ENCODE measurements at places on chromosomes 5 and 9.
A peak's percentile ranks its signal among the peaks of the same experiment; 100 is the strongest.

DNA sequence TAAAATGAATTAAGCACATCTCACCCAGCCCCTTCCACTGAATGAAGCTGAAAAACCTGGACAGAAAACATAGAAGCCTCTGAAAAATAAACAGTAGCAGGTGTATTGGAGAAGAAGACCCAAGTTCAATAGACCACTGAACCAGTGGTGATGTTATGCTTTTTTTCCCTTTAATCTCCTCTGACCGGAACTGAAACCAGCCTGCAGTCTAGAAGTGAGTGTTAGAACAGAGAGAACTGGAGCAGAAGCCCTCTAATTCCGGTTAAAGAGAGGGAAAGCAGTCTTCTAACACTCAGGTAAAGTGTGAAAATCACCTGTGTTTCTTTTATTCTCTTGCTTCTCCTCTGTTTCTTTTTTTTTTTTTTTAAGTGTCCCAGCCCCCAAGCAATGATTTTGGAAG lies 83.5 kb upstream of the CCL21 start:
- DNase-seq, result no peak

- DNase-seq, result no peak
Observed at GRCh38 chr9:123389070-123389469, 33.1 kb downstream of the CRB2 start.

- no peak for DNase-seq
Observed at GRCh38 chr5:38479315-38479904, 77.0 kb downstream of the LIFR start.

- DNase-seq, result no peak
Observed at GRCh38 chr5:9716838-9717281, 86.7 kb upstream of the TAS2R1 start.

- DNase-seq, result no peak
Observed at GRCh38 chr9:135076143-135076875, 11.2 kb upstream of the OLFM1 start.

GRCh38 chr9:131478911-131479310 lies 23.8 kb upstream of the POMT1 start:
- no peak for DNase-seq

DNA sequence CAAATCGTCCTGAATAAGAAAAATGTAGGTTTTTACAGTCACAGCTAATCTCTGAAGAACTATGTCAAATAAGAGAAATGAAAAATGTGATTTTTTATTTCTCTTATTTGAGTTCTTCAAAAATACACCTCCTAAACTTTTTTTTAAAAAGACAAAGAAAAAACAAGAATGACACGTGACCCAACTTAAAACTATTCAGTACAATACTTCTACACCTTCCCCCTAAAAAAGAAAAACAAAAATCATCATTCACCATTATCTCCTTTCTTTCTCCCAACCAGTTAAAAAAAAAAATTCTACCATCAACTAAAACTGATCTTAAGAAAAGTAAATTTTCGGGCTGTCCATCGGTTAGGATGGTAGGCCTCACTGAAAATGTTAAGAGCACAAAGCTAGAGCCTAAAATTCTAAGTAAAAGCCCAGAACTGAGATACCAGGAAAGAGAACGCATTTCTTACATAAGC lies 2.1 kb downstream of the RNF145 start:
- DNase-seq, result no peak

GRCh38 chr9:126506361-126507317 lies 107.1 kb upstream of the LMX1B start:
- no peak for DNase-seq

GRCh38 chr9:100317706-100318105 lies 35.0 kb downstream of the TEX10 start:
- DNase-seq, result no peak

GRCh38 chr9:132415181-132415580 lies 5.2 kb downstream of the CFAP77 start:
- DNase-seq, result no peak

DNA sequence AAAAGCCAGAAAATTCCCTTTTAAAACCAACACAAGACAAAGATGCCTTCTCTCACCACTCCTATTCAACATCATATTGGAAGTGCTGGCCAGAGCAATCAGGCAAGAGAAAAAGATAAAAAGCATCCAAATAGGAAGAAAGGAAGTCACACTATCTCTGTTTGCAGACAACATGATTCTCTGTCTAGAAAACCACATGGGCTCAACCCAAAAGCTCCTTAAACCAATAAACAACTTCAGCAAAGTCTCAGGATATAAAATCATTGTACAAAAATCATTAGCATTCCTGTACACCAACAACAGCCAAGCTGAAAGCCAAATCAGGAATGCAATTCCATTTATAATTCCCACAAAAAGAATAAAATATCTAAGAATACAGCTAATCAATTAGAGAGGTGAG lies 112.0 kb downstream of the ADAMTSL1 start:
- DNase-seq, result no peak

- no peak for DNase-seq
Observed at GRCh38 chr5:43313854-43314457, 744 bp upstream of the HMGCS1 start.

- DNase-seq, result no peak
Observed at GRCh38 chr9:132744881-132745755, 74.9 kb downstream of the GTF3C4 start.

GRCh38 chr9:69443178-69443577 lies 118.2 kb downstream of the ENTREP1 start:
- DNase-seq, result no peak

- peak; percentile 49 for DNase-seq
Observed at GRCh38 chr5:92678640-92679039, 902.4 kb downstream of the NR2F1-AS1 start.

- no peak for DNase-seq
Observed at GRCh38 chr5:179235416-179236400, 109.6 kb downstream of the ADAMTS2 start.

- DNase-seq, result no peak
Observed at GRCh38 chr9:17927616-17928015, 348.8 kb downstream of the SH3GL2 start.

DNA sequence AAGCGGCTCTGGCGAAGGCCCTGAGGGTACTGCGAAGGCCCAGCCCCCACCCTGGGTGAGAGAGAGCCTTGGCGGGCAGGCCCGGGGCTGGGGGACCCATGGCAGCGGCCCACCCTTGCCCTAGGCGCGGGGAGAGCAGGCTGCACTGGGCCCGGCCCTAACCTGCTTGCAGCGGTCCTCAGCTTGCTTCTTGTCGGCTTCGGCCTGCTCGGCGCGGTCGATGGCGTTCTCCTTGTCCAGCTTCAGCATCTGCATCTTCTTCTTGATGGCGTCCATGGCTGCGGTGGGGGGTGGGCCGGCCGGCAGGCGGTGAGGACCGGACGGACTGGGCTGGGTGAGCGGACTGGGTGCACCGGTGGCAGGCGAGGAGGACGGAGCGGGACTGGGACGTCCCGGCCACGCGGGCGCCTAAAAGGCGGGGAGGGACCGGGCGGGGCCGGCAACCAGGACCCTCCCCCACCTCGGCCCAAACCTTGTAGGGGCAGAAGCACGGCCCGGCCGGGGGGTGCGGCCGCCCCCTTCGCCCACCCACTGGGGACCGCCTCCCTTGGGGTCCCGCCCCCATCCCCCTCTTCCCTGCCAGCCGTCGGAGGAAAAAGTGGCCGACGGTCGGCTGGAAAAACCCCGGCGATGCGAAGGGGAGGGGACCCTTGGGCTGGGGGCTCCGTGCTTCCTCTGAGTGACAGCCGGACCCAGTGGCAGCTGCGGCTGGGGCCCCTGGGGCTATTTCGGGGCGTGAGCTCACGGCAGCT lies at the start of gene TPM2:
Gene TPM2 (minus strand): TSS at position 384 of the 752 bp plus-strand sequence. CDS start 108 bp downstream, at position 276.
- no peak for DNase-seq

DNA sequence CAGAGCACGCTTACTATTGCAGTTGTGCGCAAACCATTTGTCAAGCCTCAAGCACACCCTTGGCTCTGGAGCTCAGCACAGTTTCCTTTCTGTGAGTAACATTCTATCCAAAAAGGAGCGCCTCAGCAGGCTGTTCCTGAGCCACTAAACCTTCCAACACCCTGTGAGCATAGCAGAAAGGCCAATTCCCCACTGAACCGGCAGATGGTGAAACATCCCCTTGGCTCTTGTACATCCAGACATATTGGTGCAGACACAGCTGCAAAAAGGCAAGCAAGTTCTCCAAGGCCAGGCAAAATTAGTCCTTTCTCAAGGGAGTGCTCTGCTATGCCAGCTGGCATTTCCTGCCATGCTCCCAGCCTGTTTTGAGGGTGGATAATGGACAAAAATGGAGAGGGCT lies 44.1 kb upstream of the CEMIP2 start:
- DNase-seq, result peak; percentile 78

DNA sequence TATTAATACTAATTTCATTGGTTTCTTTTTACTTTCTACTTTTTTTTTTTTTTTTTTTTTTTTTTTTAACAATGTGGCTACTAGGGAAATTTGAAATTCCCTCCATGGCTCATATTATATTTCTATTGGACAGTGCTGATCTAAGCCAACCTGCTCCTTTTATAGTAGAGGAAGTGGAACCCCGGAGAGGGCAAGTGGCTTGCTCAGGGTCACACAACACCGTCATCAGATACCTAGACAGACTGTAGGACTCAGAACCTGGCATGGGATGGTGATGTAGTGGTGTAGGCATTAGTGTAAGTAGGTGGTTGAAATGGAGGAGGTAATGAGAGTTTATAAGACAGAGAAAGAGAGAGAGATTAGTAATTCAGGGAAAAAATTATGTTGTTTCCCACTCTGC lies 10.8 kb downstream of the ZNF618 start:
- DNase-seq, result no peak

GRCh38 chr5:95760273-95761191 lies 29.4 kb downstream of the RHOBTB3 start:
- no peak for DNase-seq

DNA sequence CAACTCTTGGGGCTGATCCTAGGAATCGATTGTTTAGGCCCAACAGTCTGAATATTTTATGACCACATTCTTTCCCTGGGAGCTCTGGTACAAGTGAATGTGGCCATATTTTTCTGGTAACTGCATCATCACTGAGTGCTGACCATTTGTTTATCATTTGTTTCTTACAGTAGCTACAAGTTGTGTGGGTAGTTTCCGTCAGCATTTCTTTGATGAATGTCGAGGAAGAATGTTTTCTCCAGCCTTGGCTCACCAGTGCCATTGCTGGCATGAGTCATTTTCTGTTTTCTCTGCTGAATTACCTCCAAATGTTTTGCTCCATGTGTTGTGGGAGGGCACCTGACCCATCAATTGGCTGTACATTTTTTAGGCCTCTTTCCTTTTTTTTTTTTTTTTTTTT lies 14.1 kb upstream of the CARD19 start:
- DNase-seq, result no peak

GRCh38 chr9:112917047-112917986 lies 26.6 kb upstream of the SLC46A2 start:
- no peak for DNase-seq

GRCh38 chr5:43209060-43209459 lies 17.0 kb downstream of the NIM1K start:
- no peak for DNase-seq

GRCh38 chr5:15008921-15009320 lies 137.3 kb upstream of the ANKH start:
- DNase-seq, result no peak

- DNase-seq, result peak; percentile 40
Observed at GRCh38 chr5:146426853-146427618, 20.1 kb upstream of the TCERG1 start.

DNA sequence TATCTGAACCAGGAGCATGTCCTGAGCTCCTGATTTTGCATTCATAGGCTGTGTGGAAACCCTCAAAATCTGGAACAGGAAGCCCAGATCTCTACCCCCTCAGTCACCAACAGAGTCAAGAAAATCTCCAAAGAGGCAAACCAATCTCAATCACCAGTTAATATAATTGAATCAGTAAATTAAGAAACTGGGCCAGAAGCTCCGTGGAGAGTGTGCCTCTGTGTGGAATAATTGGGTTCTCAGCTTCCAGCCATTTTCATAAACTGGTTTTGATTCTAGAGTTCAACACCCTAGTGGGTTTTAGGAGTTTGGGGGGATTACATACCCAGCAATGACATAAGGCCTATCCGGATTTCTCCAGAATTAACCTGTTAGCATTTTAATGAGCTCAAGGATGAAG lies 362.9 kb downstream of the IRX2 start:
- DNase-seq, result no peak

GRCh38 chr9:21385131-21385670 lies at the start of gene IFNA2:
TSS of gene IFNA2 (minus strand) at chr9:21385398. CDS start at chr9:21385329, 69 bp downstream.
- no peak for DNase-seq

DNA sequence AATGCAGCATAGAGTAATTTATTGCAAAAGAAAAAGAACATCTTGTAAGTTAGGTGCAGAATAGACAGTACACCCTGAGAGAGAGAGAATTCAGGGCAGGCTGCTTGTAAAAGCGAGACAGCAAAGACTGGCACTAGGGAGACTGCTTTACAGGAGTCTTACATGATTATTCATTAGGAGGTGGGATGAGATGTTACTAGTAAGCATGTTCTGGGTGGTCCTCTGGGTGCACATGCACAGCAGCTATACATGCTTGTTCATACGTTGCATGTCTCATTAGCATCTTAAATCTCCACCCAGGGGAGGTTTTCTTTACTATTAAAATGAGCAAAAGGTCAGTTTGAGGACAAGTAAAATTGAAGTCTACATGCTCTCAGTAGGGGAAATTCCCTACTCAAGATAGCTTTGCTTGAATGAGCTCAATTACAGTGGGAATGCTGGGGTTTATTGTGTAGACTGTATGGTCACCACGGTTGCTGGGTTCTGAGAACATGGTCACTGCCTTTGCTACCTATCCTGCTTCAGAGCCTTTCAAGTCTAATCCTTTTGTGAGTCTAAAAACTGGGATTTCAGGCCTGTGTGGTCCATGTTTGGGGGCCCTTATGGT lies 60.6 kb downstream of the RGS7BP start:
- DNase-seq, result no peak

DNA sequence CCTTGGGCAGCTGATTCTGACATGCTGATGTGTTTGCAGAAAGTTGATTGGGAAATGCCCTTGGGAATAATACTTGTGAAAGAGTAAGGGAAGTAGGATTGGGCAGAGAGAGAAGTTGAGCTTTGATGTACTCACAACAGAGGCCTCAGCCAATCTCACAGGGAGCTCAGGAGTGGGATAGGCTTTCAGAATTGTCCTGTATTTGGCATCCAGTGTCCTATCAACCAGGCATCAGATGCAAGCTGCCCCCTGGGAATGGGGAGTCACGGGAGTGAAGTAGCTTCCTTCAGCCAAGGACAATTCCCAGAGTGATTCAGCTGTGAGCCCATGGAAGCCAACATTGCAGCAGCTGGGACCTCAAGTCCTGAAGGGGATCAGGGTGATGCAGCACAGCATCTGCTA lies 39.6 kb downstream of the DMAC1 start:
- DNase-seq, result no peak

DNA sequence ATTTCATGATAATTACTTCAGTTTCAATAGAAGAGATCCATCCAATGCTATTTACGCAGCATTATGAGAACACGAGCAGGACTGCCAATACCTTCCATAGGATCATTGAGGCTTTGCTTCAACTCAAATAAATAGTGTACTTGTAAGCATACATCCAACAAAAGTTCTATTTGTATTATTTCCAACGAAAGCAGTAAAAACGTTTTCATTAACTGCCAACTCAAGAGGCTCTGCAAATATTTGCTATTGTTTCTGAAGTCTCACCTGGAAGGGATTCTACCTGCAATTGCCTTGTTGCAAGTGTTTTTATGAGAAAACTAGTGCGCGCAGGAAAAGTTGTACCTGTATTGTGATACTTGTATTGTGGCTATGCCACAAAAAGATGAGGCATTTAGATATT lies 11.0 kb upstream of the GNPDA1 start:
- DNase-seq, result no peak

- DNase-seq, result no peak
Observed at GRCh38 chr5:13695076-13695712, 249.3 kb downstream of the DNAH5 start.

Measured in G401 (cell line).